ENCODE measurements at places on chromosomes 3 and 15.

- DNase-seq, result no peak
Observed at GRCh38 chr3:69204315-69204957, 82.0 kb upstream of the LMOD3 start.

DNA sequence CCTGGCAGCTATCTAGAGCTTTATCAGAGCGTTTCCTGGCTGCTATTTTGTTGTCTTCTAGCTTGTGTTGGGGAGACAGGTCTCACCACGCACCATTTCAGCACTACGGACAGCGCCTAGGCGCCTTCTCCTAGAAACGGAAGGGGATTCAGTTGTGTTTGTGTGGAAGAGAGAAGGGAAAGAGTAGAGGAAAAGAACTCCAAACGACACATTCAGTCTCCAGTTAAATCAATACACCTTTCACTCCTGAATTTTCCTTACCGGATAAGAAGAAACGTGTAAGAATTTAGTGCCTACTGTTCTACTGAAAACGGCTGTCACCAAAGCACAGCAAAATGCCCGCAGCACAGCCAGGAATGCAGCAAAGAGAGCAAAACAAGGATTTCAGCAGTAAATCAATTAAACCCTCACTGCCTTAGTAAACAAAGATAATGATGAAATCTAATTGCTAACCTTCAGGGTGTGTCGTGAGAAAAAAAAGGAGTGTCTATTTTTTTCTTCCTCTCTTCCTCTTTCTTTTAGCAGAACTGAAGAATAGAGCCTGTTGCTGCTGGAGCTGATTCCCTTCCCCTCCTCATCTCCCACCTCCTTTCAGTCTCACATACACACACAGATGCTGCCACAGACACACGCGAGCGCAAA is 412 bp upstream of the CTXN2 start:
- no peak for DNase-seq

DNA sequence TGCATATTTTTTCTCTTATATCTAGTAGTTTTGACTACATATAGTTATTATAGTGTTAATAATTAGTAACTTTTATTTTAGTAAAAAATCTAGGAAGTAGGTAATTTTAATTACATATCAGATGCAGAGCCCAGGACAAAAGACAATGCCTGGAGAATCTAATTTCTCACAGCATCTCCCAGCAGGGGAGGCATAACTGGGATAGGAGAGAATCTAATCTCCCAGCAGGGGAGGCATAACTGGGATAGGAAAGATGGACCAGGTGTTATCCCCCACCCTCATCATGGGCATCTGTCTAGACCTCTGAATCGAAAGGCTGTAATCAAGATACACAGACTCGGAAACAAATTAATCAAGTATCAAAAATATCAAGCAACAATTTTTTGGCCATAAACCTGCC is 58.2 kb downstream of the OSTN start:
- DNase-seq, result no peak

DNA sequence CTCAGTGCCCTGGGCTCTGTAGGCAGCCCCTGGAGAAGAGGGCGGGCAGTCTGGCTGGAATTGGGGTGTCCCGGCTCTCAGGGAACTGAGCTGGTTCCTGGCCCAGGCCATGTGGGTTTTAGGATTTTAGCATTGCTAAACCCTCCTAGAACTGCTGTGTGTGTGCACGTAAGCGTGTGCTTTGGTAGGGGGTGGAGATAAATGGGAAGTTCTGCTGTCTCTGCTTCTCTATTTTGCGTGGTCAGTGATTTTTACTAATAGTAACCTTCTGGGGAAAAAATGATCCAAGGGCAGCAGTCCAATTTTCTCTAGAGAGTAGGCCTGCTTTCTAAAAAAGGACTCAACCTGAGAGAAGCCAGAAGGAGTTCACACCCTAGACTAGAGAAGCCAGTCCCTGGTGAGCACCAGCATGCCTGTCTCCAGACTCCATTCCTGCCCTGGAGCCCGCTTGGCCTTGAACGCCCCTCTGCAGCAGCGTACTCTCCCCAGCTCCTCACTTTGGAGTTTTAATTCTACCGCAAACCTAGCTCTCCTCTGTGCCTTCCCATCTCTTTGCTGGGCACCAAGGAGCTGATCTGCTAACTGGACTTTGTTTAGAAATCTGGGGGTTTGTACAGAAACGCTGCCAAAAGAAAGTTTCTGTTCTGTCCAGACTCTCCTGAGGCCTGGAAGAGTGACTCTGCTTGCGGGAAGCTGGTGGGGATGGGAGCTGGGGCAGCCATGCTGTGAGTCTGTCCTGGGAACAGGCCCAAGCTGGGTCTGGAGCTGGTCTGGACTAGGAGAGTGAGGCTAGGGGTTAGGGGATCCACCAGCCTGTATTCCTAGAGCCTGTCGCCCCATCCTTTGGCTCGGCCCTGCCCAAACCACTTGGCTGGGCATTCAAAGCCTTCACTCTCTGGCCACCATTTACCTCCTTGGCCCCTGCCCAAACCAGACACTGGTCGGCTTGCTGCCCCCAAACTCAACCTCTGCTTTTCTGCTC is 19.7 kb downstream of the CORO2B start:
- DNase-seq, result no peak

DNA sequence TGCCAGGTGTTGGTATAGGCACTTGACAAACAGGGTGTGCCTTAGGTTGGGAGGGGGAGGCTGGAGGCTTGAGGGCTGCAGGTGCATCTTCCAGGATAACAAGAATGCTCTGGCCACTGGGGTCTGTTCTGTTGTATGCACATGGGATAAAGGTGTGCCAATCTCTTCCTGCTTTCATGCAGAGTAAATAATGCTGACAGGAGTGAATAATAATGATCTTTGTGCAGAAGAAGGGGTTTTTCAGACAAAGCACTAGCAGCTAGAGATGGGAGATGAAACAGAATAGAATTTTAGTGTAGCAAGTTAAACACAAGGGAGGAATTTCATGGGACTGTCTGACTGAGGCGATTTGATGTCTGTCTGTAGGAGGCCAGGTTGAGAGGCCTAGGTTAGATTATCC is 1.9 kb upstream of the ROPN1 start:
- DNase-seq, result no peak

DNA sequence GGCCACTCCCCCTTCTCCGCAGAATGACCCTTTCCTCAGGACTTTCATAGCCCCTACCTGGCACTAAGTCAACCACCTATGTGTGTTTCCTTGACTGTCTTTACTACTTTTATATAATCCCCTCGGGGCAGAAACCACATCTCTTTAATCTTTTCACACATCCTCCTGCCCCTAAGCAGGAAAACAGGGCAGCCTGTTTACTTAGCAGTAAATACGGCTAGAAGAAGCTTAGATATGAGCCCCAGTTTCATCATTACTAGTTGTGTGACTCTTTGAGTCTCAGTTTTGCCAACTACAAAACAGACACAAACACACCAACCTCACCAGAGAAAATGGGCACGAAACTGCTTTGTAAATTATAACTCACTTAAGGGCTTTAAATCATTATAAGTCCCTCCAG is 98.3 kb downstream of the CYP19A1 start:
- no peak for DNase-seq
